ENCODE measurements at places on chromosomes 5 and 9.

DNA sequence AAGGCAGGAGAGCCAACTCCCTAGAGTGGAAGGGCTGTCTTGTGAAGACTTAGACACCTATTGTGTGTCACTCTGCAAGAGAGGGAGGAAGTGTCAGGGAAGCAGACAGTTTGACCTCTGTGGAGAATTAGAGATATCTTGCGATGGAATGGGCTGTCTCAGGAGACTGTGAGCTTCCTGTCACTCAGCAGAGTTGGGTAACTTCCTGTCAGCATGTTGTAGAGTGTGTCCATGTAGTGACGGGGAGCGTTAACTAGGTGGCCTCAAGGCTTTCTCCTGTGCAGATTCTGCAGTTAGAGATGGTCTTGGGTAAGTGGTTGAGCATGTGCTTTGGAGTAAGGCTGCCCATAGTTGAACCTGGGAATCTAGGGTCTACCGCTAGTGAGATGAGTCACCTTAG lies 136.5 kb downstream of the KIF4B start:
- no peak for DNase-seq

GRCh38 chr5:52693280-52693679 lies 94.4 kb upstream of the ITGA1 start:
- no peak for DNase-seq

DNA sequence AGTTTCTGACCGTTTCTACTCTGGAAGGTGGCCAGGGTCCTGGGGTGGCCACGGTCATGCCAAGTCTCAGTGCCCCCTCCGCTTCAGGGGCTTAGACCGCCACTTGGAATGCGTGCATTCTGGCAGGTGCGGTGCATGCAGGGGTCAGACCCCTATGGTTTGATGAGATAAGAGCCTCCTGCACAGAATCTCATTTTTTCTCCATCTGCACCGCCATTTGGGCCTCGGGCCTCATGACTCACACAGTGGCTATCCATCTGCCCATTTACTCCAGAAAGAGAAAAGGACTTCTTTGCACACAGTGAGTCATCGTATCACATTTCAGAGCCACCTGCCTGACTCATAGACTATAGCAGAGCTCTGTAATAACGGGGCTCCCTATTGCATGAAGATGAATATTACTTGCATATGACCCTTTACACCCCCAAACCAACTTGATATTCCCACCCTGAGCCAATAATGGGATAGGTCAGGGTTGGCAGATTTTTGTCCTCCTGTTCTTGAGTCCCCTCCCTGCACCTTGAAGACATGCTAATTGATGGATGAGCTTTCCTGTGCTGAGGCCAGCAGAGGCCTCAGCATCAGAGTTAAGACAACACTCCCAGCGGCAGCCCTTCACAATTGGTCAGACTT lies 157.4 kb downstream of the NR3C1 start:
- DNase-seq = no peak

GRCh38 chr9:130217838-130218237 lies 45.6 kb downstream of the NCS1 start:
- DNase-seq = no peak

DNA sequence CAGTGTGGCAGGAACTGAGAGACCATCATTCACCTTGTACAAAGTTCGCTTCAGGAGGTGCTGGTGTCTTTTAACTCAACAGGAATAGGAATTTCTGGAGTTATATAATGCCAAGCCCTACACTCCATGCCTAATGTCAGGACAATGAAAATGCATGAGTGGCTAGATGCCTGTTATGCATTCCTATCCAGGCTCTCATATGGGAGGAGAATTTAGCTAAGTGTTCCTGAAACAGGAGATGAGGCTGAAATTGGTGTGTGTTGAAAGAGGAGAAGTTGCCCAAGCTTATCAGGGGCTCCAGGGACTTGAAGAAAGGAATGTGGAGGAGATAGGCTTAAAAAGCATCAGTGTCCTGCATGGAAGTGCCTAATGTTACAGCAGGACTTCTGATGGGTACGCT lies 26.8 kb upstream of the PRUNE2 start:
- DNase-seq = no peak

- no peak for DNase-seq
These were observed 9.1 kb downstream of the MAN1B1 start for GRCh38 chr9:137095664-137096517.

GRCh38 chr9:87619346-87619745 lies 106.6 kb upstream of the CTSL start:
- DNase-seq = no peak

- no peak for DNase-seq
These were observed 57.1 kb downstream of the ENTREP1 start for GRCh38 chr9:69382135-69382534.

DNA sequence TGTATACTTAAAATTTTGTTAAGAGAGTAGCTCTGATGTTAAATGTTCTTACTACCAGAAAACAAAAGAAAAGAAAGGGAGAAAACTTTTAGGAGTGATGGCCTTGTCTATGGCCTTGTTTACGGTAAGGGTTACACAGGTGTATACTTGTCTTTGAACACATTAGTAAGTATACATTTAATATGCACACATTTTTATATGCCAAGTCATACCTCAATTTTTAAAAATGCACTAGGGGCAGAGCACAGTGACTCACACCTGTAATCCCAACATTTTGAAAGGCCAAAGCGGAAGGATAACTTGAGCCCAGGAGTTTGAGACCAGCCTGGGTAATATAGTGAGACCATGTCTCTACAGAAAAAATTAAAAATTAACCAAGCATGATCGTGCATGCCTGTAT lies 166.7 kb upstream of the SNX2 start:
- DNase-seq = no peak

Measured in NCI-H345 (cell line).